Stimulated activated naive CD8-positive, alpha-beta T cell treated with anti-CD3 and anti-CD28 coated beads, Interleukin-15, amount 100 ng/mL, for 72 hours (primary cell): ENCODE measurements at places on chromosomes 2 and 18.

DNA sequence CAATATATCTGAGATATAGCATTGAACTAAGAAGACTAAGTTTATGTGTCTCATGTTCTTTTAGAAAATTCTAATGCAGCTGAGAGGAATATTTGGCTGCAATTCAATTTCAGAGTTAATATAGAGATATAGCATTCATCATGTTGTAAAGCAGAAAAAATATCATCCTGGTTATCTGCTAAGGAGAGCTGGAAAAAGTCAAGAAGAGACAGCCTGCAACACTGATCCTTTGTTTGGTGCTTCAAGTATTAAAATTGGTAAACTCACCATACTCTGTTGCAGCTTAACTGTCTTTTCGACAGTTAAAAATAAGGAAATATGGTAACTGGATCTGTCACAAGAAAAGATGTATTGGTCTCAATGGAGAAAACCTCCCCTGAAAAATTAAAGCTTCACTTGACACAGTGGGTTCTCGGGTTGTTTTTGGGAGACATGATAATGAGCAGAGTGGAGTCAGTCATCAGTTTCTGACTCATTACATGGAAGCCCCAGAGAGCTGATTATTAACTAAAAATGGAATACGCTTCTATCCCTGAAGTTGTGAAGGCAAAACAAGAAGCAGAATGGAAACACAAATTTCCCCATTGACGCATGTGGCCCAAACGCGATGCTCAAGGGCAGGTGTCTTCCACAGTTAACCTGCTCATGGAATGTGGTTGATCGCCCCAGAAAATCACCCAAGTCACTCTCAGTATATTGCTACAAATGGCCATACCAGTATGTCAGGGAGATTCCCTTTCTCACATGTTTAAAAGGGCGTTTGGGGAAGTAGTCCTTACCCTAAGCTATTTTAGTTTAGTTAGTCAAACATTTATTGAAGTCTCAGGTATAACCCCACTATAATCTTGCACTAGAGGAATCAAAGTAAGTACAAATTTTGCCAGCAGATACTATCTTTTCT, 8.2 kb downstream of the BCL2 start:
- no peak for DNase-seq

- no peak for DNase-seq
Observed at GRCh38 chr18:55314031-55314430, 274.0 kb downstream of the TCF4 start.

GRCh38 chr2:65049010-65049639, 7.1 kb upstream of the CEP68 start:
- no peak for DNase-seq

- DNase-seq, result peak; percentile 21
Observed at GRCh38 chr2:10668402-10669012, 21.3 kb downstream of the NOL10 start.

GRCh38 chr2:152558158-152558984, 158.9 kb downstream of the PRPF40A start:
- no peak for DNase-seq

DNA sequence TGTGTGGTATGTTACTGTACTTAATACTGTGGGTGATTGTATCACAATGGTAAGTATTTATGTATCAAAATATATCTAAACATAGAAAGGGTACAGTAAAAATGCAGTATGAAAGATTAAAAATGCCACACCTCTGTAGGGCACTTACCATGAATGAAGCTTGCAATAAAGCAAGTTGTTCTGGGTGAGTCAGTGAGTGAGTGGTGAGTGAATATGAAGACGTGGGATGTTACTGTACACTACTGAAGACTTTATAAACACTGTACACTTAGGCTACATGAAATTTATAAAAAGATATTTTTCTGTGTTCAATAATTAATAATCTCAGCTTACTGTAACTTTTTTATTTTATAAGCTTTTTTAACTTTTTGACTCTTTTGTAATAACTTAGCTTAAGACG, 1162.4 kb upstream of the NRXN1 start:
- no peak for DNase-seq

- no peak for DNase-seq
Observed at GRCh38 chr2:227653419-227653818, 13.2 kb upstream of the SCYGR5 start.

- no peak for DNase-seq
Observed at GRCh38 chr2:43127941-43128558, 98.4 kb downstream of the ZFP36L2 start.

DNA sequence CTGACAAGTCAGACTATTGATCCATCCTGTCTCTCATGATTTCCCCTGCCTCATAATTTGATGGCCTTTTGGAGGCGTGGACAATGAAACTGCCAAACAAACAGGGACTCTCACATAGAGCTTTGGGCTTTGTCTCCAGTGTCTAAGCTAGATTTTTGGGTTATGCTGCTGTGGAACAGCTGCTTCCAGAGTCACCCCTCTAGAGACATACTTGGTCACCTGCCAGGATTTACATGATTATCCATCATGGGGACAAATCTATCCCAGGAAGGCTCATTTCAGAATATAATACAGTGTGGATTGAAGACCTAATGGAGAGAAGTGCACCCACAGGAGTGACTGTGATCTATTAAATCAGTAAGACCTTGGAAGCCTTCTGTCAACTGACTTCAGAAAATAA, 159.6 kb downstream of the SLC8A1 start:
- DNase-seq, result no peak

DNA sequence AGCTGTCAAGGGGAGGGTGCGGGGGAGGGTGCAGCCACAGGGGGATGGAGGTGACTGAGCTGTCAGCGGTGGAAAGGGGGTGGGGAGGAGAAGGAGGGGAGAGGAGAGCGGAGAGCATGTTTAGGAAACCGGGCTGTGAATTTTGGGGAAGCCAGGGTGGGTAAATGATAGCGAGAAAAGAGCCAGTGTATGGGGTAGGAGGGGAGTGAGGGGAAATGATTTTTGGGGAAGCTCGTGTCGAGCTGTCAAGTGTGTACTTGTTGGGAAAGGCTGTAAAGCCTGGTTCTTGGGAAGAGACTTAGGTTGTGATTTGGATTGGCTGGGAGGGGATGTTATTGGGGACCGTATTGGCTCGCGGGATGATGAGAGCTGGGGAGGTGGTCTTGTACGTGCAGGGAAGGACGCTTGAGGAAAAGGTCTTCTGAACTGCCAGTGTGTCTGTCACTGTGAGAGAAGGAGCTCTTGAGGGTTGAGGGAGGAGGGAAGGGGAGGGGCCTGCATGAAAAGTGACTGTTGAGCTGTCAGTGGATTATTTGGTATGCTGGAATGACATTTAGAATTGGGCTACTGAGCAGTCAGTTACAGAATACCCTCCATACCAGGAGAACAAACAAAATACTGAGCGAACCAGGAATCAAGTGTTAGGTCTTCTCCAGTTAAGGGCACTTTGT, 1.0 kb downstream of the UBR3 start:
- DNase-seq, result peak; percentile 28

DNA sequence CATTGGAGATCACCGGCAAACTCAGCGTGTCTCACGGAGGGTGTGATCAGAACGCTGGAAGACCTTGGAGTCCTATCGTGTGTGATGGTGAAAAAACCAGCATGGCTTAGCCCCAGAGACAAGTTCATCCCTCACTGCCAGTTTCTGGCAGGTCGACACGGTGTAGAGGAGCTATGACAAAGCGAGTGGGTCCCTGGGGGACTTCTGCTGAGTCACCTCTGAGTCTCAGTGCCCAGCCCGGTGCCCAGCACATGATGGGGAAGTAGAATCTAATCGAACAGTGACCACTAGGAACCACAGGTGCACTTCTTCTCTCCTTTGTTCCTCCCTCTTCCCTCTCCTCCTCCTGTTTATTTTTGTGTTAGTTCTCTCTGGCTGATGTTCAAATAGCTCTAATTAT, 45.9 kb upstream of the KCNF1 start:
- no peak for DNase-seq

DNA sequence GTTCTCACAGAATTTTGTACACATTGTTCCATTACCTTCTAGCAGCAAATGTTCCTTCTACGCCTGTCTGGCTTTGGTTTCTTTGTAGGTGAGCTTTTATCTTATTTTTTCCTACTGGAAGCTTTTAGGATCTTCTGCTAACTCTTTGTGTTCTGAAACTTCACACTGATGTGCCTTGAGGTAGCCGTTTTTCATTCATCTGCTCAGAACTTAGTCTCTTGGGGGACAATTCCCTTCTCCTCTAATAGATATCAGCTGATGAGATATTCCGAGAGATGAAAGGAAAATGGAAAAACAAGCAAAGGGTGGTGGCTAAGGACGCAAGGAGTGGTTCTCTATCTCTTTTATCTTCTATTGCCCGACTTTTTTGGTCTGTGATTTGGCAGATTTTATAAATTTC, 27.8 kb upstream of the LPIN1 start:
- DNase-seq, result no peak

- no peak for DNase-seq
Observed at GRCh38 chr2:59787095-59787494, 766.4 kb downstream of the BCL11A start.

DNA sequence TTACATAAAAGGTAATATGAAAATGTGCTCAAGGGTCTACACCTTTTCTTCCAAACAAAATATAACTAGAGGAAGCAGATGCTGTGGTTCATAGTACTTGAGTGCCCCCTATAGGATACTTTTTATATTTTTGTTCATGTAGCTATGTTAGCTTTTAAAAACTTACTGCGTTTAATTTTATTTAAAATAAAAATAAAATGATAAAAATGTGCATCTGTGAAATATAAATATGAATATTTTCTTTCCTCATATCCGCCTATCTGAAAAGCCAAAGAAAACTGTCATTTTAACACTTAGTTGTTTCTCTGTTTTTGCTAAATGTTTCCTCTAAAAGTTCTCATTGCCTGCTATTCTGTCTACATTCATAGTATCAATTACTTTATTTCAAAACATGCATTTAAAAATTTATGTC, 9.6 kb upstream of the LRP1B start:
- DNase-seq, result no peak

DNA sequence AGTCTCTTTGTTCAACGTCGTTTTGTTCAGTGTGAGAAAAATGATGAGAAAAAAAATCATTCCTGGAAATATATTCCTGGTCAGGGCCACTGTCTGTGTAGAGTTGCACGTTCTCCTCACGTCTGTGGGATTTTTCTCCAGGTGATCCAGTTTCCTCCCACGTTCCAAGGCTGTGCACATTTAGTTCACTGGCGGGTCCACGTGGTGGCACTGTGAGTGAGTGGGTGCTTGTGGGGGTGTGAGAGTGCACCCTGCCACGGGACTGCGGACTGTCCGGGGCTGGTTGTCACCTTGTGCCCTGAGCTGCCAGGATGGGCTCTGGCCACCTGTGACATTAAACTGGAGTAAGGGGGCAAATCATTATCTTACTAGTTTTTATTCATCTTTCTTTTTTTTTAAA, 30.3 kb upstream of the ACYP2 start:
- DNase-seq, result no peak

GRCh38 chr2:41706286-41706685, 341.5 kb upstream of the PKDCC start:
- no peak for DNase-seq

- DNase-seq, result no peak
Observed at GRCh38 chr18:35174093-35174731, 66.6 kb upstream of the ZNF397 start.

GRCh38 chr18:59624369-59624765, 72.9 kb downstream of the CCBE1 start:
- DNase-seq, result no peak

GRCh38 chr2:506451-506850, 170.8 kb downstream of the TMEM18 start:
- no peak for DNase-seq

DNA sequence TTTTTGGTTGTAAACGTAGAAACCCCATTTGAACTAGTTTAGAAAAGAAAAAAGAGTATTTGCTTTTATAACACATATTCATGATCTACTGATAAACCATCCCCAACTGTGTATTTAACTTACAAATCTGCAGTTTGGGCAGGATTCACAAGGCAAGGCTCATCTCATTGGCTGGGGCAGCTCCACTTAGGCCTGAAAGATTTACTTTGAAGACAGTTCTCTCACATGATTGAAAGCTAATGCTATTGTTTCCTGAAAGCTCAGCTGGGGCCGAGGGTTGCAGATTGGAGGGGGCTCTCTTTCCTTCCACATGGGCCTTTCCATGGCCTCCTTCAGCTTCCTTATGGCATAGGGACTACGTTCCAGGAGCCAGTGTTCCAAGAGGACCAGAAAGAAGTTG, 47.4 kb downstream of the ARHGAP15 start:
- no peak for DNase-seq

DNA sequence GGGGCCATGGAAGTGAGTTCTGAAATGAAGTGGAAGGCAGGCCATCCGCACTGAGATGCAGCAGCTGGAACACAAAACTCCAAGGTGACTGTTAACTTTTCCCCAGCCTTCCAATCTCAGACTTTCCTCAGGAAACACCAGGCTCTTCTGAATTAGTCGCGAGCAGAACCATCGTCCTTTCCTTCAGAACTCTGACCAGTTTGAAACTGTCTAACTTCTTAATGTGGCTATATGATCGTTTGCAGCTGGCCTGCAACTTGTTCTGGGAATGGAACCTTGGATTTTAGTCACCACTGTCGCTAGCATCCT, 620 bp upstream of the RPL37A start:
- DNase-seq, result no peak

DNA sequence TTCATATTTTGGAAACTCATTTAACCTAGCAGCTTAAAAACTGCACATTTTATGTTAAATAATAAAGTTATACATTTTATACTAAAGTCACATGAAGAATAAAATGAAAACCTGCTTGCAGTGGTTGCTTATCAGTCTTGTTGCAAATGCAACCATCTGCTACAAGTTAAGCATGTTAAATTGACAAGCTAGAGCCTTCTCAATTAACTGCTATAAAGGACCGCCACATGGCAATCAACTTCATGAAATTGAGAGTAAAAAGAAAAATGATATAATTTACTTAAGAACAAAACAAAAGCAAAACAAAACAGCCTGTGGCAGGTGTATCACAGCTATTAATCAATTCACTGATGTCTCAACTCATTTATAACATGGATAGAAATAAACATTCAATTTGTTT, 78.7 kb downstream of the RTTN start:
- no peak for DNase-seq

DNA sequence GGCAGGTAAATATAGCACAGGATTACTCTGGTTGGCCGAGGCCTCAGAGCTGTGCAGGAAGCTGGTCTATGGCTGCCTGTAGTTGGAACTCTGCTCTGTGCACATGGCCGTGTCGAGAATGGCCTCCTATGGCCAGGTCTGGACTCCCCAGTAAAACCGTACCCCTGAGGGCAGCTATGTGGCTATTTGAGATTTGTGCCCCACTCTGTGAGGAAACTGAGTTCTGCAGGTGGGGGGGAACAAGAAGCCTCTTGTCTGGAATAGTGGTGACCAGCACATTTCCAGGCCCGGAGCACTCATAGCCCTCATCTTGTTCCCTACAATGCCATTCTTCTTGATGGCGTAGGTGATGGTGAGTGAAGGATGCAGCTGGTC, 15.0 kb upstream of the TEX51 start:
- no peak for DNase-seq

DNA sequence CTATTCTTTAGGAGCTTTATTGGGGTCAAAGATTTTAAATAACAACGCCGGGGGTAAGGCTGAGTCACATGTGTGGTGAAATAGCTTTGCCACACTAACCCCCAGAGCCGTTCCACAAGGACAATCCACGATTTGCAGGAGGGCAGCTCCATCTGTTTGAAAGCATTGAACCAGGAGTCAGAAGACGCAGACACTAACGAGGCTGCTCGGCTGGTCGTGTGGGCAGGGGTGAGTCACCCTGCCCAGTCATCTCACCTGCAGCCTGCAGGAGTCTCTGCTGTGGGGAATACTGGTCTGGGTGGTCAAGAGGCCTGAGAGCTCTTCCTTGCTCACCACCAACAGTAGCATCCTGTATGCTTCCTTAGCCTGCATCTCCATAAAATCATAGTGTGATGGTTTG, 149.2 kb upstream of the NCK2 start:
- no peak for DNase-seq
